ENCODE measurements at places on chromosomes 4 and X.

GRCh38 chr4:94356444-94356843 is 13.8 kb upstream of the HPGDS start:
- no peak for DNase-seq

DNA sequence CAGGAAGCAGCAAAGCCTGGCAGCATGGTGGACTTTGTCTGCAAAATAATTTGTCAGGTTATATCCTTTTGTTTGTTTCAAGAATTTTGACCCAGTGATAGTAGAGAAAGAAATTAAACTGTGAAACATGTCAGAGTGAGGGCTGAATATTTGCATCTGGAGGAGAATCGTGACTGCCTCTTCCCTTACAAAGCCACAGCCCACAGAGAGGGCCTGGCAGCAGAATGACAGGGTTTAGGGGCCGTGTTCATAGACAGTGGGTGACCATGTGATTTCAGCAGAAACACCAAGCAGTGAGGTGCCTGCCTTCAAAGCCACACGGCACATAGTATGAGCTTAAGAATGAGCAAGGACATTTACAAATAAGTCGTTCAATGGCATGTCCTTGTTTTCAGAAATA is 24.4 kb upstream of the PLAC8 start:
- DNase-seq, result no peak

- no peak for DNase-seq
These were observed 253.4 kb upstream of the GPRIN3 start for GRCh38 chr4:89561048-89561447.

GRCh38 chrX:16033331-16033730 is 90.0 kb upstream of the GRPR start:
- no peak for DNase-seq

DNA sequence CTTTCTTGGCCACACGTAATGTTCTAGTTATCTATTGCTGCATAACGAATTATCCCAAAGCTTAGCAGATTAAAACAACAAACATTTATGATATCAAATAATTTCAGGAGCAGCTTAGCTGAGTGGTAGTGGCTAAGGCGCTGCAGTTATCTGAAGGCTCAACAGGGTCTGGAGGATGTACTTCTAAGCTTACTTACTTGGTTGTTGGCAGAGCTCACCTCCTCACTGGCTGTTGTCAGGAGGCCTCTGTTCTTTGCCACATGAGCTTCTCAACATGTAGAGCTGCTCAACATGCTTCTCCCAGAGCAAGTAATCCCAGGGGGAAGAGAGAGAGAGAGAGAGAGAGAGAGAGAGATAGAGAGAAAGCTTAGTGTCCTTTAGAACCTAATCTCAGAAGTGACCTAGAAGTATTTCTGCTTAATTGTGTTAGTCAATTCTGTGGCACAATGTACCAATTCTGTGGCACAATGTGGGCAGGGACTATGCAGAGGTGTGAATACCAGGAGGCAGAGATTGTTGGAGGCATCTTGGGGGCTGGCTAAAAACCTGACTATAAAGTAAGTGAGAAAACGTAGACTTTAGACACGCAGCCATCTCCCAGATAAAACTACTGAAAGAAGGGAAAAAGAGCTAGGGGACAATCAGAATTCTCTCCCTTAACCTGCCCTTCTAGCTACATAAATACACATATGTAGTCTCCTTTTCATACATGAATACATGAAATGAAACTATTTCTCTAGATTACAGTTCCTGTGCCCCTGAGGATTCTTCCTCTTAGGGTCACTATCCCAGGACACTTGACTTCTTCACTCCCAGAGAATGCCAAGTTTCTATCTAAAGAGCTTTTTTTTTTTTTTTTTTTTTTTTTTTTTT is 40.2 kb downstream of the HOPX start:
- DNase-seq, result no peak
